ENCODE measurements at places on chromosomes 4 and X.

DNA sequence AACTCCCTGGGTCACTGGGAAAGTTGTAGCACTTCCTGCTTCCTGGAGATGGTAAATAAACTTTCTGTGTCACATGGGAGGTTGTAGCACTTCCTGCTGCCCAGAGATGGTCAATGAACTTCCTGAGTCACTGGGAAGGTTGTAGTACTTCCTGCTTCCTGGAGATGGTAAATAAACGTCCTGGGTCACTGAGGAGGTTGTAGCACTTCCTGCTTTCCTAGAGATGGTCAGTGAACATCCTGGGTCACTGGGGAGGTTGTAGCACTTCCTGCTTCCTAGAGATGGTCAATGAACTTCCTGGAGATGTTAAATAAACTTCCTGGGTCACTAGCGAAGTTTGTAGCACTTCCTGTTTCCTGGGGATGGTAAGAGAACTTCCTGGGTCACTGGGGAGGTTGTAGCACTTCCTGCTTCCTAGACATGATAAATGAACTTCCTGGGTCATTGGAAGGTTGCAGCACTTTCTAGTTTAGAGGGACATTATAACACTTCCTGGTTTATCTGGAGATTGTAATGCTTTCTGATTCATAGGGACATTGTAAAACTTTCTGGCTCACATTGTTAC lies 62.3 kb upstream of the CD99 start:
- no peak for DNase-seq

- DNase-seq: no peak
Measured at GRCh38 chr4:189807031-189807430, 133.6 kb upstream of the FRG1 start.

GRCh38 chr4:15657366-15657765 lies 2.2 kb upstream of the FBXL5 start:
- DNase-seq: no peak

DNA sequence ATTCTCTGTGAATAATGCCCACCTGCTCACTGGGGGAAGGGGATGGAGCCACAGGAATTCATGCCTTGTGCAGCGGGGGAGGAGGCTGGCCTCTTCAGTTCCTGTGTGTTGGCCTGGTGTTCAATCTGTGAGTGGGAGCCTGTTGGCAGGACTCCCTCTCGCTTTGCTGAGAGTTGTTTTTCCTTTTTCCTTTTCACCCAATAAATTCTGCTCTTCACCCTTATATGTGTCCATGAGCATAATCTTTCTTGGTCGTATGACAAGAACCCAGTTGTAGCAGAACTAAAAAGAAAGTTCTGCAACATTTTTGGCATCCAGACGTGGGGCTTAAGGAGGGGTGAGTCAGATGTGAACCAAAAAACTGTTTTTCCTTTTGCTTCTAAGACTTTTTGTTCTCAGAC lies 235.2 kb upstream of the HDX start:
- DNase-seq: no peak

GRCh38 chr4:10096201-10096977 lies 20.2 kb downstream of the WDR1 start:
- DNase-seq: no peak

DNA sequence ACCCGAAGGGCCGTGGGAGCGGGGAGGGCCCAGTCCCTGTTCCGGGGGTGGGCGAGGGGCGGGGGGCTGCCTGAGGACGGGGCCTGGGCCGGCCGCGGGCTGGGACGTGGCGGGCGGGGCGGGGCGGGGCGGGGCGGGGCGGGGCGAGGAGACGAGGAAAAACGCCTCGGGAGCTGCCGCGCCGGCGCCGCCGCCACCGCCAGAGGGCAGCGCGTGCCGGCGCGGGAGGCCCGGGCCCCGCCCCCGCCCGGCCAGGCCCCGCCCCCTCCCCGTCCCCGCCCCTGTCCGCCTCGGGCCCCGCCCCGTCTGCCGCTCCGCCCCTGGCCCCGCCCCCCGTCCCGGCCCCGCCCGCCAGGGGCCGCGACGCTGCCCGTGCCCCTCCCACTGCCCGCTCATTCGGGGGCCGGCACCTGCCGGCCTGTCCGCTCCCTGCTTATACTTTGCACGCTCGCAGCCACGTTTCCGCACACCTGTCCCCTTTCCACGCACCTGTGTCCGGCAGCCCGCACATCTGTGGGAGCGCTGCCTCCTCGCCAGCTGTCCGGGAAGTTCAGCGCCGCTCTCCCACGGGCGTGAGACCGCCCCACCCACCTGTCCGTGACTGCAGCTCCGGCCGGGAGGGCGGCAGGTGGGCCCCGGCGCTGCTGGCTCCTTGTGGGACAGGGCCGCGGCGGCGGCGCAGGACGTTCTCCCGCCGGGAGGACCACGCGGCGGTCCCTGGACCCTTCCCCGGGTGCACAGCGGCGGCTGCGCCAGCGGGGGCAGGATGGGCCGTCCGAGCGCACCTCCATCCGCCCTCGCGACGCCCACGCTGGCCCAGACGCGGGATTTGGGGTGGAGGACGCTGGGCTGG lies 1.7 kb upstream of the FGFRL1 start:
- DNase-seq: peak; percentile 19

DNA sequence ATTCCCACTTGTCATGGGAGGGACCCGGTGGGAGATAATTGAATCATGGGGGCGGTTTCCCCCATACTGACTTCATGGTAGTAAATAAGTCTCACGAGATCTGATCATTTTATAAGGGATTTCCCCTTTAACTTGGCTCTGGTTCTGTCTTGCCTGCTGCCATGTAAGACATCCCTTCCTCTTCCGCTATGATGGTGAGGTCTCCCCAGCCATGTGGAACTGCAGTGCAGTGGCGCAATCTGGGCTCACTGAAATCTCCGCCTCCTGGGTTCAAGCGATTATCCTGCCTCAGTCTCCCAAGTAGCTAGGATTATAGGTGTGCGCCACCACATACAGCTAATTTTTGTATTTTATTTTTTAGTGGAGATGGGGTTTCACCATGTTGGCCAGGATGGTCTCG lies 2.9 kb downstream of the HPGDS start:
- no peak for DNase-seq

GRCh38 chrX:119003462-119003861 lies 29.0 kb downstream of the LONRF3 start:
- DNase-seq: no peak

DNA sequence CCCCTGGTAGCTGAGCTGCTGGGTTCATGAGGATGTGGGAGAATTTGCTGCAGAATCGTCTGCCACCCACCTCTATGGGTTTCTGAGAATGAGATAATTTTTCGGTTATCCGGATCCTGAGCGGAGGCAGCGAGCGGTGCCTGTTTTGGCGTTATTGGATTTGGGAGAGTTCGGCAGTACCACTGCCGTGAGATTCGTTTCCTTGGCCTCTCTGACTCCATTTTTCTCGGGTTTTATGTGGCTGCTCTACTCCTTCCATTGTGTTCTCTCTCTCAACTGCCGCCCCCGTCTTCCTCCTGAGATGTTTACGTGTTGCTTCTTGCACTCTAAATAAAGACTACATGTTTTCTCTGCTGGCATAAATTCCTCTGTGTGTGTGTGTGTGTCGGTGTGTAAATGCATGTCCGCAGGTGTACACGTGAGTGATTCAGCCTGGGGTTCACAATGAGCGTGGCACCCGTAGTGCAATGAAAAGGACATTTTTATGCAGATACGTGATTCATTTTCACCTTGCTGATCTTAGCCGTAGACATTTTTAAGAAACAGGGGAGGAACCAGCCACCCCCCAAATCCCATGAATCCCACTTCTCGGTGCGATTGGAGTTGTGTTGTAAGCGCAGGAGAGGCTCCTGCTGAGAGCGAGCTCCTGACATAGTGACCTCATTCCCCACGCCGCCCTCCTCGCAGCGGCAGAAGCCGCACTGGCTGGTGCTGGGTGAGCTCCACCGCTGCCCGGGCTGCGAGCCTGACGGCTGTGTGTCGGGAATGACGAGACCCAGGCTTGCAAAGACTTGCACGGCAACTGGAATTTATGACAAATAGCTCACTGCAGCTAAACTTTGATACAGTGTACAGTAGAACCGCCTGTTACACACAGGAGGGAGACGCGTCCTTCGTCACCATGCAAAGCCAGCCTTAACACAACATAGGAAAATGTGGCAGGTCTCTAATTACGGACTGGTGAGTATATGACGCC lies 82.2 kb downstream of the STOX2 start:
- DNase-seq: no peak
